ENCODE measurements at places on chromosomes 5 and 9.

DNA sequence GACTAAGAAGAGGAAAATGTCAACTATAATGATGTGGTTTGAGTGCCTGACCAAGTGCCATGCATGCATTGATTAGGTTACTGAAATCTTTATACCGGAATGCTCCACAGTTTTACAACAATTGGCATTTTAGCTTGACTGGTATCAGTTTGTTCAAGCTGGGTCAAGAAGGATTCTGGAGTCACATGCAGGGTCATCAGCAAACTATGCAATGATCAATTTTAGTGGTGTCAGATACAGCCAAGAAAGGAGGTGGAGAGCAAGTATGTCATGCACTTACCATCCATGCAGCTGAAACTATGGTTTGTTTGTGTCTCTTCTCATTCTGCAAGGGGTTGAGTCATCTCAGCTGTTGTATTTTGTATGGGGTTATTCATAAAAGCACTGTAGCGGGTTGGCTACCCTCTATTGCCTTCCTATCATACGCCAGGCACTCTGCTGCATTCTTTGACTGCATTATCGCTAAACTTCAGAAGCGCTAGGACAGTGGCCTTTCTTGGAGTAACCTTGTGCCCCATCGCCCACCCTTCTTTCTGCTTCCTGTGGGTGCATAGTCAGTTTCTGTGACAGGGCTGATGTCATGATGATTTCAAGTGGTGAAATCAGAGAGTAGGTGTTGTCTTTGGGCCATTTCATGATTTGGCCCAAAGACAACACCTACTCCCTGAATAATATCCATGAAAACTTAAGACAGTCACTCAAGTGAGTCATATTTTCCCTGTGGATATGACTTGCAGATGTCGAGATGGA, 145.4 kb downstream of the MTX3 start:
- DNase-seq = no peak

GRCh38 chr5:107779437-107779836, 108.7 kb upstream of the EFNA5 start:
- no peak for DNase-seq

DNA sequence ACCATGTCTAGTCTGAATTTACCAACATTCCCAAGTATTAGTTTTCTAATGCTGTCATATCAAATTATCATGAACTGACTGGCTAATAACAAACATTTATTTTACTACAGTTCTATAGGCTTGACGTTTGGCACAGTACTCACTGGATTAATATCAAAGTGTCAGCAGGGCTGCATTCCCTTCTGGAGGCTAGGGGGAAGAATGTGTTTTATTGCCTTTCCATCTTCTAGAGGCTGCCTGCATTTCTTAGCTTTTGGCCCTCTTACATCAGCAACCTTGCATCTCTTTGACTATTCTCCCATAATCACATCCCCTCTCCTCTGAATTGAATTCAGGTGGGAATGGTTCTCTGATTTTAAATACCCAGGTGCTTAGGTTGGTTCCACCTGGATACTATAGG, 84.7 kb downstream of the EDIL3 start:
- DNase-seq = no peak

DNA sequence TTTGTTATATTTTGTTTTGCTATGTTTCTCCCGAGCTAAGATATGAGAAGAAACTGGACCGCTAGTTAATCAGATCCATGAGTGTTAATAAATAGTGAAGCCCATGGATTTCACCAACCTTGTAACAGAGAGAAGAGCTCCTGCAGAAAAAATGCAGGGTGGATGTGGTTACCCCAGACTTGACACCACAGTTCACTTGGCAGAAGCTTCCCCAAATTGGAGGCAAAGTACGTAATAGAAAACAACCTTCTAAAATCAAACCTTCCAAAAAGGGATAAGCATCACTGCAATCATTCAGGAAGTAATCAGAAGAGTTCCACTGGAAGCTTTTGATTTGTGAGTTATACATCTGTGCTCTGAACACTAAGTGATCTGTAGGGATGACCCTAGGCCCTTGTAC, 267.5 kb downstream of the ACTL7B start:
- no peak for DNase-seq

DNA sequence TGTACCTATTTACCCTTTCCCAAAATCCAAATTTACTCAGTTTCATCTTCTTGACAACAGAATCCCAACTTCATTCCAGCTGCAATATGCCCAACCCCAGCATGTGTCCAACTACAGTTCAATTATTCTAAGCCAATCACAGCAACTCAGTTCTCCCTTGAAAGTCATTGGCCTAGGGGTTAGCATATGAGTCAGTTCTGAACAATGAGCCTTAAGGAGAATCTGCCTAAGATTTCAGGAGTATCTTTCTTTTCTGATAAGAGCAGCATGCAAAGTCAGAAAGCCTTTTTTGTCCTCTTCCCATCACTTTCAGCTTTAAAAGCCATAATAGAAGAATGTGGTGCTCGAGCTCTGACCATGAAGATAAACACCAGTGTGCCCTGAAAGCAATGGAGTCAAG, 44.4 kb upstream of the RASGRF2 start:
- DNase-seq = no peak

DNA sequence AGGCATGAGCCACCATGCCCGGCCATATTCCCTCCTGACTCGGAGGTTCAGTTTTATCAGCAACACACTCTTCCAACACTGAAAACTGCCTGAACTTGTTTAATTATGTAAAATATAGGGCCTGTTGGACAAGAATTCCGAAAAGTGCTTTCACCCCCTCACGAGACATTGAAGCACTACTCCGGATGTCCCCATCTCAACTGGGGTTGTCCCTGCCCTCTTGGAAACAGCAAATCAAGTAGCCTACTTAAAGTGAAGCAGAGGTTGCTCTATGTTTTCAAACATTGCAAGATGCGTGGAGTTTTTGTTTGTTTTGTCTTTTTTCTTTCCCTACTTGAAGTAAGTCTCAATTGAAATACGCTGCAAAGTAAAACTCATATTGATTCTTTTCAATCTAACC, 7.6 kb downstream of the PTGER4 start:
- no peak for DNase-seq

DNA sequence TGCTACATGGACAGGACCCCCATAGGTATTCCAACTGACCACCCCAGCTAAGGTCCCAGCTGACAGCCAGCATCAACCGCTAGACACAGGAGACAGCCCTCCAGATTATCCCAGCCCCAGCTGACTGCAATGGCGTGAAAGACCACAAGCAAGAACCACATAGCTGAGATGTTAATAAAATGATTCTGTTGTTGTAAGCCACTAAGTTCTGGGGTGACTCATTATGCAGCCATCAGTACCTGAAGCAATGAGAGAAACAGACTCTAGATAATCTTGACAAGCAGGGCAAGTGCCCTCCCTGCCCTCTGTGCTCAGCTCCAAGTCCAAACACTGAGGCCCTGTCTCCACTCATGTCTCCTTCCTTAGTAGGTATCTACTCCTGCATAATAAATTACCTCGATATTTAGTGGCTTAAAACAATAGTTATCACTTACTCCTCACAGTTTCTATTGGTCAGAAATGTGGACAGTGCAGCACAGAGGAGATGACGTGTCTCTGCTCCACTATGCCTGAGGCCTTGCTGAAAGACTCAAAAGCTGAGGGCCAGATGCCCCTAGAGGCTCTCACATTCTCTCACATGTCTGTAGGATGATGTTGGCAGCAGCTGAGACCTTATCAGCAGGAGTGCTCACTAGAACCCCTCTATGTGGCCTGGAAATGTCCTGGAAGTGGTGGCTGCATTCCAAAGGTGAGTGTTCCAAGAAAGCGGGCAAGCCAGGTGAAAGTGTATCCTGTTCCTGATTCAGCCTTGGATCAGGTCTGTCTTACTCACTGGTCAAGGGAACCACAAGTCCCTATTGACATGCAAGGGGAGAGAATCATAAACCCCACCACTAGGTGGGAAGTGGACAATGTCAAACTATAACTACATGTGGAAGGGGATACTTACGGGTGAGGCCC, 2.5 kb downstream of the MGAT1 start:
- no peak for DNase-seq

DNA sequence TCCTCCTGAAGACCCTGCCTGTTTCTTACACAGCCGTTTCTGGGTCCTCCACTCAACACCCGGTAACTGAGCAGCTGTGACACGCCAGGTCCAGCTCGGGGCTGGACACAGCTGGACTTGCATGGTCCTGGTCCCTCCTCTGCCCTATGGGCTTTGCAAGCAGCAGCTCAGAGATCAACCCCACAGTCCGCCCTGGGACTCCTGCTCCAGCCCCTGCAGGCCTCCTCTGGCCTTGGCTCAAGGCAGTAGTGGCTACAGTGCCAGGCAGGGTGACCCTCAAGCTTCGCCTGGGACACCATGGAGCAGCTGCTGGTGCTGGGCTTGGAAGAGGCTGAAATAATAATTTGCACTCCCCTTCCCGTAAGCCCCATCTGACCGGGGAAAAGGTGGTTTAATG, 66.1 kb upstream of the OLFM1 start:
- DNase-seq = no peak

- no peak for DNase-seq
Measured at GRCh38 chr5:60333005-60333571, 366.9 kb downstream of the DEPDC1B start.

GRCh38 chr5:133727636-133728035, 115.3 kb upstream of the FSTL4 start:
- DNase-seq = no peak

- DNase-seq = no peak
Measured at GRCh38 chr9:135885100-135885853, 22.1 kb downstream of the CAMSAP1 start.

DNA sequence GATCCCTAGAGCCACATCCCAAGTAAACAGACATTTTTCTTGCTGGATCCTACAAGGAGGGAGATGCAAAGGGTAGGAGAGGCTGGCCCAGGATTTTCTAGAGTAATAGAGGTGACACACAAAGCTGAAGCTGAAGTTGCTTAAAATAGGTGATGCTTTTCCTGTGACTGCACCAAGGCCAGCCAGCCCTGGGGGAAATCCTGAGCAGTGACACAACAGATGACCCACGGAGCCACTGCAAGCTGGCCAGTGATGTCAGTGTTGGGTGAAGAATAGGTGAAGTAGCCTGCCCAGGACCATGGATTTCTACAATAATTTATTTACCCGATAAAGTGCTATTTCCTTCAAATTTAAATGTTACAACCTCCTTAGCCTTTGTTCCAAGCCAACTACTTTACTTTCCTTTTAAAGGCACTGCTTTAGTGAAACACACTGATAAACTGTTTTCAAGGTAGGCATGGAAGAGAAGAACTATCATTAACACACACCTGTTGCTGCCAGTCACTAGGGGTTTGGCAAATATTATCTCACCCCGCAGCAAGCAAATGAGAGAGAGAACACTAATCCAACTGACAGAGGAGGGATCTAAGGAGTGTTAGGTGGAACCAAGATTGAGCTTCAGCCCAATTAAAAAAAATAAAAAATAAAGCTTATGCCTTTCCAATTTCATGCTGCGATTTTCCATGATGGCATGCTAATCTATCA, 123.5 kb downstream of the CTNND2 start:
- DNase-seq = no peak

DNA sequence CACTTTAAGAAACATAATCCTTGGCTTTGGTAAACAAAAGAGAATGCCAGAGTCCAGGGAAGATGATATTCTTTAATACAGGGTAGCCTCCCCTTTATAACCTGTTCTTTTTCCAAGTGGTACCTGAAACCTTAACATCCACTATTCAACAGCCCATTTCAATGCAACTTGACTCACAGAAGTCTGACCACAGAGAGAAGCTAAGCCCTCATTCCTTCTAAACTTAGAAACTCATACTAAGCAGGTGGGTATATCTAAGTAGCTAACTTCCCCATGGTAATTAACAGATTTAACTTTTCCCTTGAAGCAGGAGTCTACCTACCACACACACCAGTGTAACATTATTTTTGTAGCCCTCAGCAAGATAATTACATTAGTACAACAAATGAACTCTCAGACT, 91.9 kb downstream of the CEMIP2 start:
- no peak for DNase-seq

DNA sequence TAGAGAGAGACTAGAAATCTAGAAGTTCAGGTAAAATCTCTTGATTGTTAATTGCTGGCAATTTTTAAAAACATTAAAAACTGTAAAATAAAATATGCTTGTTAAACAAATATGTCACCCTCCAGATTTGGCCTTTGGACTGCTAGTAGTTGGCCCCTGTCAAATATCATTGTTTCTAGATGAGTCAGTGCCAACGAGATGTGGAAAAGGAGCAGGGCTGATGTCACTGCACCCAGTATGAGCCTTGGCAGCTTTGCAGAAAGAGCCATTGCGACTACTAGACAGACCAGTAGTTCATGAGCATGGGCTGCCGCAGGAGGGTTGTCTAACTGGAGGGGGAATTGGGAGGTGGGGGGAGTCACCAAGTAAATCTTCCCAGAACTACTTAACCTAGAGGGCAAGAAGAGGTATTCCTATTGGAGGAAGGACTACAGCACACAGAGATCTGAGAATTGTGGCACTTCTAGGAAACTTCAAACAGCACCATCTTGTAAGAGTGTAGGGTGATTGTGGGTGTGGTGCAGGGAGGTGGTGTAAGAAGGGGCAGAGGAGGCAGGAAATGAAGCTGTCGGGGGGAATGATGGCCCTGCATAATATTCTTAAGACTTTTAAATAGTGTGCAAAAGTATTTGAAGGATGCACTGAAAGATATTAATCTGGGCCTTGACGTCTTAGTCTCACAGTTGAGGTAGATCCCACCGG, 7.1 kb upstream of the DOCK2 start:
- no peak for DNase-seq

GRCh38 chr9:105833271-105833975, 139.1 kb downstream of the TMEM38B start:
- DNase-seq = no peak

- no peak for DNase-seq
Measured at GRCh38 chr5:97568382-97568781, 385.3 kb upstream of the RIOK2 start.

DNA sequence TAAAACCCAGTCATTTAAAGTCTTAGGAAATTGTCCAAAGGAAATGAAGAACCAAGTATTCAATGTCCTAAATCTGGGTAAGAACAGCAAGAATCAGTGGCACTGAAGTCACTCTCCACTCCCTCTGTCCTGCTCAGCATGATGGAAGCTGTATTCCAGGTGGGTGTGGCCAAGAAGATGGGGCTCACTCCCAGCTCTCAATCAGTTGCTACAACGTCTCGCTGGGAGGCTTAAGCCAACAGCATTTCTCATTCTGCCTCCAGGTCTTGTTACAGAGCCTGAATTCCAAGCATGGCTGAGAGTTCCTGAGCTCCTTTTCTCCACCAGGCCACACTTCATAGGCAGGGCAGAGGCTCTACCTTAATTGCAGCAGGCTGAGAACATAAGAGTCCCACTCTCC, 41.2 kb upstream of the TRIO start:
- no peak for DNase-seq

GRCh38 chr9:110334871-110335270, 2.8 kb downstream of the TXNDC8 start:
- DNase-seq = no peak
